ENCODE measurements at places on chromosomes 16 and 17. TPM values are rescaled to one million over a fixed set of nuclear protein-coding genes. Genes with fewer than 3 reads are reported as not detected.

SMTNL2 gene
- total RNA-seq, result 0.33 TPM

DBNDD1 gene
- total RNA-seq, result 14.8 TPM

CLEC18B gene
- total RNA-seq, result 0.26 TPM

ZG16 gene
- total RNA-seq, result 0.26 TPM

GSG1L2 gene
- total RNA-seq, result not detected

NHERF2 gene
- 87.3 TPM for total RNA-seq

MED1 gene
- 9.3 TPM for total RNA-seq

TBX21 gene
- total RNA-seq, result 1.0 TPM

- H3K27ac ChIP-seq, result no peak overlapping the region
- H3K36me3 ChIP-seq, result no peaks in the 10 kb centered on the region
- H3K4me3 ChIP-seq, result no peak overlapping the region
- no peak for DNase-seq
These were observed 21.4 kb upstream of the NF1 start for GRCh38 chr17:31073411-31073810.

DNA sequence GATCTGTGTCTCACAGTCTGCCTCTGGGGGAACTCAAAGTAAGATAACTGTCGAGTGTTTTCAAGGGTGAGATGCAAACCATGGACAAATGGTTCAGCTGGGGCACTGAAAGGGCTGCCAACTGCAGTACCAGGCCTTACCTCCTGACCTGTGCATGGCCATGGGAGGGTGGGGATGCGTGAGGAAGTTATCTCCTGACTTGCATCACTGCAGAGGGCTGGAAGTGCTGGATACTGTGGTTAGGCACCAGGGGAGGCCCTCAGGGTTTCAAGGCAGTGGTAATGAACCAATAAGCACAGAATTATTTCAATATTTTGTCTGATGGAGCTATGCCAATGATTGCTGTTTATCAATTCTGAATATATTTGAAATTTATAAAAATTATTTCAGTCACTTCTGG lies 159.2 kb downstream of the CYLD start:
- no peak overlapping the region for H3K4me3 ChIP-seq
- no peak for DNase-seq
- no peaks in the 10 kb centered on the region for H3K4me1 ChIP-seq
- no peaks in the 10 kb centered on the region for H3K27me3 ChIP-seq
- no peaks in the 10 kb centered on the region for H3K36me3 ChIP-seq

DNA sequence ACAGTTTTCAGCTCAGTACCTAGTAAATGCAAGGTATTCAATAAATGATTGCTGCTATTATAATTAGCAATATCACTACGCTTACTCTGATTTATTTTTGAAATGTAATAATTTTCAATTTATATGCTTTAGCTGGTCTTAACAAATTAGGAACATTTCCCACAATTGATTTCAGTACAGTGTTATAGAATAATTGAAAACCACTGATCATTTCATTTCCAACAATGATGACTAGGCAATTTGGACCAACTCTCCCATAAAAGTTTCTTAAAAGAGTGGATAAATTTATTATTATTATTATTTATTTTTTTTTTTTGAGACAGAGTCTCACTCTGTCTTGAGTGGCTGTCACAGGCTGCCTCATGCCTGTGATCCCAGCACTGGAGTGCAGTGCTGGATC lies 41.1 kb downstream of the VMP1 start:
- H3K27ac ChIP-seq, result no peak overlapping the region
- no peak for DNase-seq
- H3K36me3 ChIP-seq, result no peaks in the 10 kb centered on the region
- no peaks in the 10 kb centered on the region for H3K27me3 ChIP-seq
- H3K4me1 ChIP-seq, result peaks cover under 1% of the 10 kb centered on the region

DNA sequence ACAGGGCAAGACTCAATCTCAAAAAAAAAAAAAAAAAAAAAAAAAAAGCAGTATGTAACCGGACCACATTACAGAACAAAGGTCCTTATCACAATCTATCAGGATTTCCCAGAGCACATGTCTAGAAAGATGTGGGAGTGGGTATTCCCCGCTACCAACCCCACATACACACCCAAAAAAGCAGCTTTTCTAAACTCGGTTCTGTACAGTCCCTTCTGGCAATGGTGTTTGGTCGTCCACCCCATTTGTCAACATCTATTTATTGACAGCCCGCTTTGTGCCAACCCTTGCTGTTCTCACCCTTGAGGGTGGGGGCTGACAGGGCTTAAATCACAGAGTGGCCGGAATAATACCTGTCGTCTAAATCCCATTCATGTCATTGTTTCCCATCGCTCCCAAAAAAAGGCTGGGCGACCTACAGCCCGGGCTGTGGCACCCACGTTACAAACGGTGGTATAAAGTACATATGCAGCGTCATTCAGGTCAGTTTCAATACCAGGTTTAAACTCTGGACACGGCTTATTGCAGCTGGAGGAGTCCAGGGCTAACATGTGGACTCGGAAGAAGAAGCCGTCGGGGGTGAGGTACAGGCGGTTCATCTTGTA lies 3.6 kb downstream of the C17orf58 start:
- no peaks in the 10 kb centered on the region for H3K36me3 ChIP-seq
- DNase-seq, result peak; percentile 19
- peak overlapping the region; percentile 32 for H3K4me3 ChIP-seq
- no peaks in the 10 kb centered on the region for H3K27me3 ChIP-seq
- peak overlapping the region; percentile 74 for H3K27ac ChIP-seq
- peaks cover 30% of the 10 kb centered on the region for H3K4me1 ChIP-seq

GRCh38 chr17:48752399-48753288 lies 24.1 kb upstream of the HOXB13 start:
- H3K4me3 ChIP-seq, result no peak overlapping the region
- peaks cover 17% of the 10 kb centered on the region for H3K4me1 ChIP-seq
- no peak for DNase-seq
- H3K27me3 ChIP-seq, result no peaks in the 10 kb centered on the region

- H3K27me3 ChIP-seq, result no peaks in the 10 kb centered on the region
- no peak overlapping the region for H3K4me3 ChIP-seq
- no peak overlapping the region for H3K27ac ChIP-seq
- H3K36me3 ChIP-seq, result no peaks in the 10 kb centered on the region
- DNase-seq, result no peak
These were observed 135.2 kb upstream of the ELAC2 start for GRCh38 chr17:13153036-13153435.

GRCh38 chr16:3937066-3937875 lies 56.8 kb upstream of the CREBBP start:
- no peaks in the 10 kb centered on the region for H3K27me3 ChIP-seq
- no peak overlapping the region for H3K27ac ChIP-seq
- H3K4me1 ChIP-seq, result peaks cover 13% of the 10 kb centered on the region
- no peaks in the 10 kb centered on the region for H3K36me3 ChIP-seq
- no peak for DNase-seq

- no peak overlapping the region for H3K4me3 ChIP-seq
- DNase-seq, result peak; percentile 84
- H3K36me3 ChIP-seq, result peaks cover 39% of the 10 kb centered on the region
- H3K27ac ChIP-seq, result peak overlapping the region; percentile 72
These were observed 21.2 kb upstream of the TRAP1 start for GRCh38 chr16:3738541-3738940.

GRCh38 chr17:47221154-47221553 lies 12.0 kb downstream of the MYL4 start:
- H3K4me1 ChIP-seq, result peaks cover 23% of the 10 kb centered on the region
- DNase-seq, result no peak
- no peaks in the 10 kb centered on the region for H3K36me3 ChIP-seq
- no peaks in the 10 kb centered on the region for H3K27me3 ChIP-seq
- H3K4me3 ChIP-seq, result no peak overlapping the region

DNA sequence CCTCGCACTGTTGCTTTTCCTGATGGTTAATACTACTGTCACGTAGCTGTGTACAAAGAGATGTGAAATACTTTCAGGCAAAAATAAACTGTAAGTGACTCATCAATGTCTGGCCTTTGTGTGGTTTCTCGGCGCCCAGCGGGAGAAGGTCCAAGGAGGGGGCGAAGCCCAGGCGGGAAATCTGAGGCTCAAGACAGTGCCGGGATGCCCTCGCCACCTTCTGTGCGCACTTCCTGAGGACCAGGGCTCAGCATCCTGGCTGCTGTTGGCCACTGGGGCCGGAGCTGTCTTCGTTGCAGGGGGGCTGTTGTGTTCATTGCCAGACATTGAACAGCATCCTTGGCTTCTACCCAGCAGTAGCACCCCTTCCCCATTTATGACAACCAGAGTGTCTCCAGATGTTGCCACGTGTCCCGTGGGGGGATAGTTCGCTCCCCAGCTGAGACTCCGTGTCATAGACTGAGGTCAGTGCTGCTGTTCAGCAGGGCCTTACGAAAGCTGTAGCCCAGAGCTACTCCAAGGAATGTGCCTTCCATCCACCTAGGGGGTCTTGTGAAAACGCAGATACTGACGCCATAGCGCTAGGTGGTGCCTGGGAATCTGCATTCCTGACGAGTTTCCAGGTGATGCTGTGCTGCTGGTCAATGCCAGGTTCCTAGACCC lies 67.3 kb upstream of the PLCG2 start:
- no peaks in the 10 kb centered on the region for H3K27me3 ChIP-seq
- H3K36me3 ChIP-seq, result no peaks in the 10 kb centered on the region
- peaks cover 16% of the 10 kb centered on the region for H3K4me1 ChIP-seq
- no peak overlapping the region for H3K4me3 ChIP-seq
- no peak overlapping the region for H3K27ac ChIP-seq

GRCh38 chr16:55809386-55809785 lies 23.5 kb downstream of the CES1 start:
- H3K27me3 ChIP-seq, result no peaks in the 10 kb centered on the region
- no peak overlapping the region for H3K27ac ChIP-seq
- H3K4me1 ChIP-seq, result peaks cover 3% of the 10 kb centered on the region
- H3K4me3 ChIP-seq, result no peak overlapping the region
- H3K36me3 ChIP-seq, result no peaks in the 10 kb centered on the region
- no peak for DNase-seq

DNA sequence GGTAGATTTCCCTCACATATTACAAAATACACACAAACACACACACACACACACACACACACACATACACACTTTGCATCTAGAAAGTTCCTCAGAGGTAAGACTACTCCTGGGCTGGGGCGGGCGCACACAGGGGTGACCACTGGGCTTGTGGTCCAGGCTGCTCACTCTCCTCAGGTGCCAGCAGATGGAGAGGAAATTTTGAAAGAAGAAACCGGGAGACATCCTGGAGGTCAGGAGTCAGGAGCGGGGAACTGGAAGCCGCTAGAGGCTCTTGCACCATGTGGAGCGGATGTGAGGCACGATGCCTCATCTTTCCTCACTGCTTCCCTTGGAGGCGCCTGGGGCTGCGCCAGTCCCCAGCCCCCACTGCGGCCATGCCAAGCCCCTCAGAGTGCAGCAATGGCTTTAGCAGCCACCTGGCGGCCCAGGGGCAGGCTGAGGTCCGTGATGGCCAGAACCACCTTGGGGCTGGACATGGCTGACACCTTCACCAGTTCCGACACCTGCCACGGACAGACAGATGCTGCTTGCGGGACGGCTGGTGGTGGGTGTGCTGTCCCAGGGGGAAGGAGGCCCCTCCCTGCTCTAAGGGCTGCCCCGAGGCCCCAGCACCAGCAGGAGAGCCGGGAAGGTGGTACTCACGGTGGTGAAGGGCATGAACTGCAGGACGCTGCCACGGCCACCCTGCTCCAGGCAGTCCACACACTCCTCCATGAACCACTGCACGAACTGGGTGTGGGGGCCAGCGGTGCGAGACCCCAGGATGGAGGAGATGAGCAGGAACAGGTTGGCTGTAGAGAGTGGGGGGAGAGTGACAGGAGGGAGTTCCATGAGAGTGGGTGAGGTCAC lies 4.1 kb downstream of the CSF3 start:
- H3K4me3 ChIP-seq, result no peak overlapping the region
- no peak for DNase-seq
- no peak overlapping the region for H3K27ac ChIP-seq
- peaks cover 25% of the 10 kb centered on the region for H3K4me1 ChIP-seq
- peaks cover 11% of the 10 kb centered on the region for H3K36me3 ChIP-seq

- H3K27me3 ChIP-seq, result no peaks in the 10 kb centered on the region
- no peak for DNase-seq
- H3K27ac ChIP-seq, result no peak overlapping the region
- H3K4me1 ChIP-seq, result peaks cover 10% of the 10 kb centered on the region
- H3K4me3 ChIP-seq, result no peak overlapping the region
These were observed 78.3 kb downstream of the KCNJ12 start for GRCh38 chr17:21454441-21454840.

DNA sequence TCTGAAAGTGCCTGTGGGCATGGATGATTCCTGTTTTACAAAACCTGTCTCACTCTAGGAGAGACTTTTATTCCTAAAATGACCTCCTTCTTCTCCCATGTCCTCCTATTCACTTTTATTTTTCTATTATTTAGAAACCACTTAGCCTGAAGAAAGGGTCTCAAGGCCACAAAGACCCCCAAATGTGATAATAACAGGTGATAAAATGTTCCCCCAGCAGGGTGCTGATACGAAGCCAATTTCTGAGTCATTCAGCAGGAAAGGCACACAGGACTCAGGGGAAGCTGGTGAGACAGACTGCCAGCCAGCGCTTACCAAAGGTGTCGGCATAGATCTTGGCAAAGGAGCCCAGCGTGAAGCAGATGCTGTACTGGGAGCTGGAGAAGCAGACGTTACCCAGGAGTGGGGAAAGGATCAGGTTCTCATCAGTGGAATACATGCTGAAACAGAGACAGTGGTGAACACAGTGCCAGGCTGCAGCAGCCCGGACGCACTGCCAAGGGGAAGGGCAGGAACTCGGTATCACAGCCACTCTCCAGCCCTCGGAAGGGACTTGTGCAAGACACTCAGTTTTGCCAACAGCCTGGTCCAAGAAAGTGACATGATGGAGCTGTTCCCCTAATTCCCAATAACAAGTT lies 24.6 kb downstream of the HIGD1B start:
- no peak overlapping the region for H3K4me3 ChIP-seq
- peaks cover 11% of the 10 kb centered on the region for H3K36me3 ChIP-seq
- no peaks in the 10 kb centered on the region for H3K4me1 ChIP-seq
- no peak overlapping the region for H3K27ac ChIP-seq
- H3K27me3 ChIP-seq, result no peaks in the 10 kb centered on the region
- no peak for DNase-seq

- H3K27me3 ChIP-seq, result peaks cover 12% of the 10 kb centered on the region
- H3K4me1 ChIP-seq, result peaks cover 27% of the 10 kb centered on the region
- H3K27ac ChIP-seq, result peak overlapping the region; percentile 83
- no peak for DNase-seq
These were observed 2.1 kb downstream of the COL1A1 start for GRCh38 chr17:50199211-50199802.

DNA sequence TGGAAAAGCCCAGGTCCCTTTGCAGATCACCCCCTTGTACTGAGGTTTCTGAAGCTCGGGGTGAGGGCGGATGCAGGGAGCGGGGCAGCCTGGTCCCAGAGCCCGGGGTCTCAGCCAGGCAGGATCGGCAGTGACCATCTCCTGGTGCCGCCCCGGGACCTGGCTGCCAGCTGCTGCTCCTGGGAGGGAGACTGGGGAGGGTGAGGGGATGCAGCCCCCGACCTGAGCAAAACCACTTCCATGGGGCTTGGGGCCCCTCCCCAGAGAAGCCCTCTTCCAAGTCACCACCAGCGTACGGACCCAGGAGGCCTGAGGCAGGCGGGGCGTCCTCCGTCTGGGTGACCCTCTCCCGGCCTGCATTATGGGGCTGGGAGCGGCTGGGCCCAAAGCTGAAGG lies 14.8 kb downstream of the CD7 start:
- H3K27ac ChIP-seq, result no peak overlapping the region
- no peaks in the 10 kb centered on the region for H3K27me3 ChIP-seq
- no peaks in the 10 kb centered on the region for H3K36me3 ChIP-seq
- no peak overlapping the region for H3K4me3 ChIP-seq
- H3K4me1 ChIP-seq, result peaks cover 21% of the 10 kb centered on the region

GRCh38 chr17:40422990-40423633 lies 5.4 kb upstream of the TOP2A start:
- H3K4me3 ChIP-seq, result no peak overlapping the region
- no peak for DNase-seq
- H3K27ac ChIP-seq, result no peak overlapping the region
- H3K36me3 ChIP-seq, result no peaks in the 10 kb centered on the region

- H3K4me1 ChIP-seq, result peaks cover 37% of the 10 kb centered on the region
- H3K27ac ChIP-seq, result no peak overlapping the region
- DNase-seq, result no peak
- no peaks in the 10 kb centered on the region for H3K36me3 ChIP-seq
- H3K27me3 ChIP-seq, result no peaks in the 10 kb centered on the region
These were observed 2.6 kb downstream of the ARHGAP17 start for GRCh38 chr16:25012525-25012991.
